Urothelium cell line (cell line): ENCODE measurements at places on chromosomes 4 and X.

- no peak for DNase-seq
Measured at GRCh38 chr4:133162941-133163340, 13.8 kb downstream of the PCDH10 start.

GRCh38 chr4:3689576-3690550, 76.3 kb upstream of the ADRA2C start:
- DNase-seq: no peak

DNA sequence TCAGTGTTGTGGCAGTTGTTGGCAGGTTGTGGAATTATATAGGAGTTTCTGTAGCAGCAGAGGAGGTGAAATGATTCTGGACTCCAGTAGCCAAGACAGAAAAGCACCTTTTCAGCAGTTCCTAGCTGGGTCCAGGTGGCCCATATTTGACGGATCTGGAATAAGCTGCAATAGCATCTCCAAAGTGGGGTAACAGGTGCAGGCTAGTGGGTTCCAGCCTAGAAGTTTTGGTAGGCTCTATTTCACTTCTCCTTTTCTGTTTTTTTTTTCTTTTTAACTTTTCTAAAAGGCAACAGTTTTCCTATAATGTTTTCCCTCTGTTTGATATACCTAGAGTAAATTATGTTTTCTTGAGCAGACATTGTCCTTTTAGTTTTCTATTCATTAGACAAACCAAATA, 392.5 kb downstream of the C4orf33 start:
- no peak for DNase-seq

DNA sequence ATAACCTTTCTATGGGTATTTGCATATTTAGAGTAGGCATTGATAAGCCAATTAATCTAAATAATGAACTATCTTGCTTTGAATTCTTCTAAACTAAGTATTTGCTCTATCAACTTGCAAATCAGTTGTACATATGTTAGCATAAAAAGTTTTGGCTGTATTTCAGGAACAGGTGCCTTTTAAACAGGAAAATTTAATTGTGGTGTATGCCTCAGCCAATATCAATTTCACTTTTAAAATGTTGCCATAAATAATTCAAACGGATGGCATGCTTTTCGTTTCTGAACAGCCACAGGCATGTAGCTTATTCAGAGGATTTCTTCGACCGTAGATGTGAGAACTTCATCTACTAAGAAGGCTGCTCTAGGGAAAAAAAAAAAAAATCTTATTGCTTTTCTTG, 99.9 kb downstream of the DCLK2 start:
- no peak for DNase-seq

DNA sequence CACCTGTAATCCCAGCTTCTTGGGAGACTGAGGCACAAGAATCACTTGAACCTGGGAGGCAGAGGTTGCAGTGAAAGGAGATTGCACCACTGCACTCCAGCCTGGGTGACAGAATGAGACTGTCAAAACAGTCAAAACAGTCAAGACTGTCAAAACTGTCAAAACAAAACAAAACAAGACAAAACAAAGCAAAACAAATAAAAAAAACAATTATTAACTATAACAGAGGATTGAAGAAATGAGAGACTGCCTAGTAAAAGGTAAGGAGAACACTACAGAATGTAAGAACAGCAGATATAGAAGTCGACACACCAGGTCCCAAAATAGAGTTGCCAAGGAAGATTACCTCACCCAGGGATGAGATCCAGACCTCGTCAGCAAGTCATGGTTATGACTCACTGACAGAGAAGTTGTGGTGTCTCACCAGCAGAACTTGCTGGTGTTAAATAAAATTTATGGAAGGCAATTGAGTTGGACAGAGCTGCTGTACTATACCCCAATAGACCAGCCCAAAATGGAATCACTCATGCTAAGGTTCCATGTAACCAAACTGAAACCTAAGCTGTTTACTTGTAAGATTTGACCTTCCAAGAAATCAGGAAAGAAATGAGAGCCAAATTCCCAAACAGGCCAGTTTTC, 32.1 kb upstream of the GK start:
- peak; percentile 55 for DNase-seq

DNA sequence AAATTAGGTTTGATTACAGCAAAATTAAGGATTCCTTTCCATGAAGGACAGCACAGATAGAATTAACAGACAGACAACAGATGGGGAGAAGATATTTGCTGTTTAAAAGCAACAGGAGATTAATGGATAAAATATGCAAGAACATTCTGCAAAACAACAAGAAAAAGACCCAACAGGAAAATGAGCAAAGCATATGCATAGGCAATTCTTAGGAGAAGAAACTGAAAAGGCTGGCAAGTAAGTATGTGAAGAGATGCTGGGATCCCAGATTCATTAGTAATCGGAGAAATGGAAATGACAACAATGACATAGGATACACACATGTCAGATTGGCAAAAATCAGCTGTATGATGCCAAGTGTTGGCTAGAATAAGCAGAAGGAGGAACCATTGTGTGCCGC, 27.5 kb upstream of the HMGB3 start:
- DNase-seq: no peak

- DNase-seq: no peak
Measured at GRCh38 chr4:166499820-166500219, 626.8 kb downstream of the TLL1 start.

GRCh38 chr4:79987401-79987800, 85.6 kb downstream of the ANTXR2 start:
- DNase-seq: no peak

- no peak for DNase-seq
Measured at GRCh38 chr4:18815081-18815778, 793.7 kb upstream of the LCORL start.

- DNase-seq: no peak
Measured at GRCh38 chr4:173924561-173924960, 358.9 kb downstream of the FBXO8 start.

- DNase-seq: no peak
Measured at GRCh38 chr4:6207602-6208001, 7.3 kb upstream of the JAKMIP1 start.

DNA sequence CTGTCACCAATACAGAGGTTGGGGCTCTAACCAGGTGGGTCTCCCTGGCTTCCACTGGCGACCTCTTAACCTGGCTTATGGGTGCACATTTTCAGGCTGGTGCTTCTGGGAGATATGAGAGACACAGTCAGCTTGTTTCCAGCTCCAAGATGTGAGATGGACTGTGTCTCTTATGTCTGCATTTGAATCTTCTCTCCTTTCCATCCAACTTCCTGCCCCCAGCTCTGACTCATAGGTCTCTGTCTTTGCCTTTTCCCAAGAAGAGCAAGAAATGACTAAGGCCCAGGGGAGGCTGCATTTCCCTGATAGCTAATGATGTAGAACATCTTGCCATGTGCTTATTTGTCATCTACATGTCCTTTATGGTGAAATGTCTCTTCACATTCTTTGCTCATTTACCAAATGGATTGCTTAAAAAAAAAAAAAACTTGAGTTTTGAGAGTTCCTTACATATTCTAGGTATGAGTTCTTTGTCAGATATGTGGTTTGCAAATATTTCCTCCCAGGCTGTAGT, 3.2 kb upstream of the UXT start:
- peak; percentile 34 for DNase-seq

DNA sequence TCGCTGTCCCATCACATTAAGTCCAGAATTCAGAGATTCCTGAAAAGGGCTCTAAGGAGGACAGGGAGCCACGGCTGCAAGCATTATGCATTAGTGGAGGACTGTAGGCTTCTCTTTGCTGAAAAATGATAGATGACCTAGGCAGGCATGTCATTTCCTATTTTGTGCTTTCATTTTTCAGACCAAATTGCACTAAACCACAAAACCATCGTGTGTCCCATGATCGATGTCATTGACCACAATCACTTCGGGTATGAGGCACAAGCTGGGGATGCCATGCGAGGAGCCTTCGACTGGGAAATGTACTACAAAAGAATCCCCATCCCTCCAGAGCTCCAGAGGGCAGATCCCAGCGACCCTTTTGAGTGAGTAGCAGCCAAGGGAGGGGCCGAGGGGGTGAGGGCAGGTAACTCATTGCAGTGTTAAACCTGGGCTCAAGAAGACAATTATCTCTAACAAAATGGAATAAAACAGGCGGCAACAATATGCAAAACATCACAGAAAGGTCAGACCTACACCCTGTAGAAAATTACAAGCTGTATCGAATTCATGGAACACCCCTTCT, 355.2 kb upstream of the GALNT7 start:
- peak; percentile 13 for DNase-seq

DNA sequence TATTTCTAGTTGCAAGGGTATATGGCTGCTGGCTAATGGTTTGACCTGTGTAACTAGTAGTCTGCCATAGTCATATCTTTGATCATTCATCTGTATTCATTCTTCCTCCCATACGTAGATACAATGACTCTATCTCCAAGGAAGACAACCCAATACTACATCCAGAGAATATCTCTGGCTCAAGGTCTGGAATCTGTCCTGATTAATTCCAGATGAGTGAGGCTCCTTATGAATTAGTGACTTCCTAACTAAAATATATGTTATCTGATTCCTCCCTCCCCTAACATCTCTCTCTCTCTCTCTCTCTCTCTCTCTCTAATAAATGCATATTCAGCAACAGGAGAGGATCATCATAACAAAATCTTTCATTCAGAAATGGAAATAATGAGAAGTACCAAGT, 641.5 kb downstream of the FAT4 start:
- no peak for DNase-seq

- DNase-seq: no peak
Measured at GRCh38 chrX:129780441-129781105, 824 bp downstream of the SASH3 start.
